ENCODE measurements at places on chromosomes 6 and 20.

- peak; percentile 82 for DNase-seq
Measured at GRCh38 chr6:148780918-148781436, 34.1 kb downstream of the UST start.

DNA sequence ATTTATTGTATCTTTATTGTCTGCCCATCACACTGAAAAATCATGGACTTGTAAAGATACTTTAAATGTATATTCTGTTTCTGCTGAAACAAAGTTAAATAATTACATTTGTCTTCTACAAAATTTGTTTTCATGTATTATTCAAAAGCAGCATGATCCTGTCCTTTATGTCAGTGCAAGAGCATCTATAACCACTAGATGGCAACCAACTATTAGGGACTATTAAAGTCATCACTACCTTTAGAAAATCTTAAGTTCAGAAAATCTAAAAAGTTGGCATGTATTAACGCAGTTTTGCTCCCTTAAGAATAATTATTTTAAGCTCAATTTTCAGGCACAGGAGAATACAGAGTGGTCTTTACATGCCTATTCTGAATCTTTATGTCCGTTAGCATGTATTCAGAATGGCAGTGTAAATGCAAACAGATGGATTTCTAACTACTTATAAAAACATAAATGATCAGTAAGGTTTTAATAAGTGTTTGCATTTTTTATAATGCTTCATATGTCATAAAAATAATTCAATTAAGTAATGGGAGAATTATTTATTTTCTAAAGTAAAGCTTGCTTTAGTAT lies 17.8 kb downstream of the TMEM30A start:
- no peak for DNase-seq

DNA sequence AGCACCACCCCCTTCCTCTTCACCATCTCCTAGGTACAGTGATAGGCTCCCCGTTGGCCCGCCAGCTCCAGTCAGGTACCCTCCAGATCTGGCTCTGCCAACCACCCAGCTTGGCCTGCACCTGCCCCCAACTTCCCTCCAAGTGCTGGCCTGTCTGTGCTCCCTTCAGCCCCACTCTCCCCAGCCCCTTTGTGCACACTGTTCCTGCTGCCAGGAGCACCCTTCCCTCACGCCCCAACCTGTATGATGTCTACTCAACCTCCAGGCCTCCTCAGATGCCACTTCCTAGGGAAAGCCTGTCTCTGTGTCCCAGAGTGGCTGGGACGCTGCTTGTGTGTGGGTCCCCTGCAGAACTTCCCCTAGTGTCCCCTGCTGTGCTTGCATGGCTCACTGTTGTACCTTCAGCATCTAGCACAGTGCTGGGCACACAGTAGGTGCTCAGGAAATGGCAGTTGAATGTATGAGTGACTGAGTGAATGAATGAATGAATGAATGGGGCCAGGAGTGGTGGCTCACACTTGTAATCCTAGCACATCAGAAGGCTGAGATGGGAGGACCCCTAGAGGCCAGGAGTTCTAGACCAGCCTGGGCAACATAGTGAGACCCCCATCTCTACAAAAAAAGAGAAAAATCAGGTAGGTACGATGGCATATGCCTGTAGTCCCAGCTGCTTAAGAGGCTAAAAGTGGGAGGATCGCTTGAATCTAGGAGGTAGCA lies 3.0 kb downstream of the ZBP1 start:
- DNase-seq = no peak

GRCh38 chr20:41377275-41377674 lies 10.7 kb upstream of the EMILIN3 start:
- DNase-seq = no peak

- DNase-seq = no peak
Measured at GRCh38 chr20:11894062-11894461, 23.6 kb upstream of the BTBD3 start.

DNA sequence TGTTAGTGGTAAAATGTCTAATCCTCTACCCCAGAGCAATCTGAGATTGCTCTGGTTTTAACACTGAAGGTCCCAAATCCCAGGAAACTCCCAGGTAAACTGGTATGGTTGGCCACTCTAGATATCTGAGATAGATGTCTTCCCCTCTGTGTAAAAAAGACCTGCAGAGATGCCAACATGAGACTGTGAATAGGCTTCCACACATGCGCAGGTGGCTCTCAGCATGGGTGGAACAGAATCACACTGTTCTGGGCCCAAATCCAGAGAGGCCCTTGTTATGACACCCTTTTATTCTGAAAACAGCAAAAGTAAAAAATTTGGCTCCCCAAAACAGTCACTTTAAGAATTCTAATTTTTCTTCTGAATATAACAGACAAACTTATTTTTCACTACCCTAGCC lies 88.7 kb upstream of the BMP5 start:
- no peak for DNase-seq

- DNase-seq = no peak
Measured at GRCh38 chr6:92945799-92946198, 473.6 kb downstream of the EPHA7 start.

DNA sequence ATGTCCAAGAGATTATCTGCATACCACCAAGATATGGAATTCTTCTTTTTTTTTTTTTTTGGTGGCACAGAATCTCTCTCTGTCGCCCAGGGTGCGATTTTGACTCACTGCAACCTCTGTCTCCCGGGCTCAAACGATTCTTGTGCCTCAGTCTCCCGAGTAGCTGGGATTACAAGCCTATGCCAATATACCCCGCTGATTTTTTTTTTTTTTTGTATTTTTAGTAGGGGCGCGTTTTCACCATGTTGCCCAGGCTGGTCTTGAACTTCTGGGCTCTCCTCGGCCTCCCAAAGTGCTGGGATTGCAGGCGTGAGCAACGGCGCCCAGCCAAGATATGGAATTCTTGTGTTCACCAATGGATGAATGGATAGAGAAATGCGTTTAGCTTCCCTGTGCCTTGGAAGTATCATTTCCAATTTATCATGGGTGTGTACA lies 31.0 kb downstream of the POM121L2 start:
- DNase-seq = no peak

- no peak for DNase-seq
Measured at GRCh38 chr6:28413681-28414080, 14.1 kb upstream of the ZSCAN12 start.

DNA sequence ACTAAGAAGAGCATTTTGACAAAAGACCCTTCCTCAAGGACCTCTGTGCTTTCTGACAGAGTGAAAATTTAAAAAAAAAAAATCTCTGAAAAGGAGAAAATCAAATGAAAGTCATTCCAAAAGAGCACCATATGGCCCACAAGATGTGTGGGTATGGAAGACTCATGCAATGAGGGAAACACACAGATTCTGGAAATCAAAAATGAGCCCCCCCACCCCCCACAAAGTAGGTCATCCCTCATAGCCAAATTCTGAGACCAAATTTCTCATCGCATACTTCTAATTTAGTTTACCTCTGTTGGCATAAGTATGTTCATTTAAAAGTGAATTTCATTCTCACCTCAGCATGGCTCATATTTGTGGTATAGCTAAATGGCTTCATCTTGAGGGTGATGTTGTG lies 181.3 kb upstream of the KCNQ5 start:
- no peak for DNase-seq

- peak; percentile 59 for DNase-seq
Measured at GRCh38 chr20:34037121-34037520, 43.4 kb downstream of the RALY start.

GRCh38 chr6:94645191-94645590 lies 932.1 kb upstream of the MANEA start:
- DNase-seq = no peak

- no peak for DNase-seq
Measured at GRCh38 chr20:11682285-11682684, 235.4 kb upstream of the BTBD3 start.

- DNase-seq = peak; percentile 94
Measured at GRCh38 chr6:45830441-45831139, 185.1 kb downstream of the CLIC5 start.

GRCh38 chr6:158847012-158847529 lies 27.9 kb upstream of the EZR start:
- DNase-seq = no peak

DNA sequence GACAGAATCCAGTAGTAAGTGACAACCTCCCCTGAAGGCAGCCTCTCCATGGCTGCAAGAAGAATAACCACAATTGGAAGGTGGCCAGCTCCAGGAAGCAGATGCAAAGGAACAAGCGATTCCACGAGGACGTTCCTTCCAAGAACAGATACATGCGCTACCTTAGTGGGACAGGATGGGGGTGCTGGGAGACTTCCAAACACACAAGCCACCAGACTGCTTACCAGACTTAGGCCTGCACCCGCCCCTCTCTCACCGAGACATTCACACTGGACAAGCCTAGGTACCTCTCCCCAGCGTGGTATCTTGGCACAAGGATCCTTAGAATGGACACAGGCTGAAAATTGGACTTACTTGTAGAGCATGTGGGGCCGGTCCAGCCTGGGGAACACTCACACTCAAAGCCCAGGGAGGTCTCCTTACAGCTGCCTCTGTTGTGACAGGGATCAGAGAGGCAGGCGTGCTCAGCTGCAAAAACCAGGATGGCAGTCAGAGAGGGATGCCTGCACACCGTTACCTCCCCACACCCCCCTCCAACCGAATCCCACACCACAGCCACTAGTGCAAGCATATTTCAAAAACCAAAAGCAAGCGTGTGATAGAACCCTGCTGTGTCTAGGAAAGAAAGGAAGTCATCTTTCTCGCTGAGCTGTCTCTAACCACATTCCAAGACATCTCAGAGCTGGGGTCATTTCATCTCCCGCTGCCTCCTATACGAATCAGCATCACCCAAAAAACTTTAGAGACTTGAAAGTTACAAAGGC lies 22.4 kb downstream of the JAG1 start:
- DNase-seq = no peak

- no peak for DNase-seq
Measured at GRCh38 chr6:149463781-149464180, 21.0 kb downstream of the ZC3H12D start.

DNA sequence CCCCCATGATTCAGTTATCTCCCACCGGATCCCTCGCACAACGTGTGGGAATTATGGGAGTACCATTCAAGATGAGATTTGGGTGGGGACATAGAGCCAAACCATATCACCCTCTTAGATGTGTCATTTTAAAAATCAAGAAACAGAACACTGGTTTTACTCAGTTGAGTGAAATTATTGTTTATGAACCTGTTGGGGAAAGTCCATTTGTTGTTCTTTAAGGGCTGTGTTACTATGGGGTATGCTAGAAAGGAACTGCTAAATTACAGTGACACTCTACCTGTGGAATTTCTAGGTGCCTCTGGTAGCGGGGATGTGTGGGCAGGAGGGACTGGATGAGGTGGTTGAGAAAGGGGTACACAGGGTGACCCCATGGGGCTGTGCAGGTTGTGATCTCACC lies 28.9 kb downstream of the STX11 start:
- DNase-seq = peak; percentile 10

DNA sequence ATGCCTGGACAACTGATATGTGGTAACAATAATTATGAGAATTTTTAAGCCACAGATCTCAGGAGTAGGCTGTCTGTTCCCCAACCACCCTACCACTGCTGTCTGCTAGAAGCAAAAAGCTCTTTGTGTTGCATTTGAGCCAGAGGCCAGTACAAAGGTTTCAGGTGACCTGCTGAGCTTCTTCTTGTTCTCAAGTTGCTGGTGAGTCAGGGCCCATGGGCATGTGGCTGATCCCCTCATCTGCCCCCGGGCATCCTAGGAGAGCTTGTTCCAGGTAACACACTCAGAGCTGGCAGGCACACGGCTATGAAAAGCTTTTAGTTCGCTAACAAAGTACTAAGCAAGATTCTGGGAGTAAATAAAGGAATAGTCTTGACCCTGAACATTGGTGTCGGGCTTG lies 285.3 kb downstream of the CDC5L start:
- no peak for DNase-seq

DNA sequence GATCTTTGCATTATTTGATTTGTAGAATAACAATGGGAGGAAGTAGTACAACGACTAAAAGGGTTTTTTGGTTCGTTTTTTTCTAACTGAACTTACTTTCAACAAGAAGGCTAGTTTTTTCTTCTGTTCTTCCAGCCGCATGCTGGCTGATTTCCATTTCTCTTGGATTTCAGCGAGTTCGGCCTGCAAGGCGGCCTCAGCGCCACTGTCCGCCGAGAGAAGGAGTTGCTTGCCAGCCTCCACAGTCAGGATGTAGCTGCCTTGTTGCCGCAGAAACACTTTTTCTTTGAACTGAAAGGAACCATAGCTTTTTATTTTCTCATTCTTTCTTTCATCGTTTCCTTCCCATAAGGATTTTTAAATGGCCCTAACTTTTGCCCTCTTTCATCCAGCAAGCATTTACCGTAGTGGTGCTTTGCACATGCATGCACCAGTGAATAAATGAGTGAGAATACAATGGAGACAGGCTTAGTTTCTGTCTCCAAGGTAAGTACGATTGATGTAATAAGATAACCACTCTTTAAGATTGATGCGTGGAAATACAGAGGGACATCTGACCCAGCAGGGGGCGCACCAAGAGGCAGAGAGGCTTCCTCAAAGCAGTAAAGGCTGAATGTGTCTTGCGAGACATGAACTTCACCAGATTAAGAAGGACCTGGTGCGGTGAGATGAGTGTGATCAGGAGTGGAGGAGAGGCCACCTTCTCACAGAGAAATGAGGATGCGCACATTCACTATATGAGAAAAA lies 398.8 kb downstream of the ESR1 start:
- DNase-seq = peak; percentile 29

GRCh38 chr6:76708641-76709331 lies 636.3 kb upstream of the IMPG1 start:
- no peak for DNase-seq

GRCh38 chr20:48463916-48464315 lies 363.9 kb downstream of the PREX1 start:
- DNase-seq = no peak

GRCh38 chr20:36998652-36999051 lies 47.1 kb upstream of the SAMHD1 start:
- DNase-seq = no peak

DNA sequence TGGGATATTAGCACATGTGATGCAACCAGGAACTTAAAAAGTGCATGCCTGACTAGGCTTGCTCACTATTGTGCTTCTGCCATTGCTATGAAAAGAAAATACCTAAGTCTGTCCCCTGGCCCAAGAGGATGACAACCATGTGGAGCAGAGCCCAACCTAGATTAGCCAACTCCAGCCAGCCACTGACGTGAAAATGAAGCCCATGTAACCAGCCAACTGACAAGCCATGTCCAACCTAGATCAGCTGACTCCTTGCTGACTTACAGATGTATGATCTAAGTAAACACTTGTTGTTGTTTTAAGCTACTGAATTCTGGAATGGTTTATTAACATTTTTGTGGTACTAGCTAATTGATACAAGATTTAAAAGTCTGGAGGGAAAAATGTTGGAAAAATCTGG lies 47.5 kb downstream of the PIGU start:
- no peak for DNase-seq

Data from activated CD4-positive, alpha-beta T cell treated with anti-CD3 and anti-CD28 coated beads, Interleukin-10, Interleukin-2, amounts not matched to agents 100 ng/mL and 50 ng/mL, durations not matched to agents 16 hours and 8 hours (primary cell).